Stimulated activated CD4-positive, alpha-beta T cell treated with anti-CD3 and anti-CD28 coated beads, Interleukin-1b, Interleukin-23, amount 100 ng/mL, for 1 hour (primary cell): ENCODE measurements at places on chromosomes 2 and 18.

DNA sequence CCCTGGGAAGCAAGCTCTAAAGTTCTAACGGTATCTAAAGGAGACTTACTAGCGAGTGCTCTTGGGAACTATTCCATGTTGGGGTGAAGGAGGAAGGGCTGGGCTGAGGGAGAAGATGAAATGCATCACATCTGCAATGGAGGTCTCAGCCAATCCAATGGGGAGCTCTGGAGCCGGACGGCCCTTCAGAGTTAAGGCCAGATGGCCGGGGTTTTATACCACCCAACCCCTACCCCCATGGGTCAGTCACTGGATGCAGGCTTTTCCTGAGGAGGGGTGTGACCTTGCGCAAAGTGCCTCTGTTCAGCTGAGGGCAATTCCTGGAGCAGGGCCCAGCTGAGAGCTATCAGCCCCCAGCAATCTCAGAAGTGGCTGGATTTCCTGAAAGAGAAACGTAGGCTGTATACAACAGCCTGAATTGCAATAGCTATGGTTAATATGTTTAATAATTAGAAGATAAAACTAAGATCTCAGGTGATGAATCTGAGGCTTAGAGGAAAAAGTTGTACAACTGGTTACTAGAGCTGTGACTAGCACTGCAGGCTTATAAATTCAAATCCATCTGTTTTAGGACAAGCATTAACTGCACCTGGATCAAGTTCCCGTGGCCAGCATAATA, 21.6 kb downstream of the EIPR1 start:
- no peak for DNase-seq

- no peak for DNase-seq
Observed at GRCh38 chr2:163667064-163667887, 68.5 kb downstream of the FIGN start.

DNA sequence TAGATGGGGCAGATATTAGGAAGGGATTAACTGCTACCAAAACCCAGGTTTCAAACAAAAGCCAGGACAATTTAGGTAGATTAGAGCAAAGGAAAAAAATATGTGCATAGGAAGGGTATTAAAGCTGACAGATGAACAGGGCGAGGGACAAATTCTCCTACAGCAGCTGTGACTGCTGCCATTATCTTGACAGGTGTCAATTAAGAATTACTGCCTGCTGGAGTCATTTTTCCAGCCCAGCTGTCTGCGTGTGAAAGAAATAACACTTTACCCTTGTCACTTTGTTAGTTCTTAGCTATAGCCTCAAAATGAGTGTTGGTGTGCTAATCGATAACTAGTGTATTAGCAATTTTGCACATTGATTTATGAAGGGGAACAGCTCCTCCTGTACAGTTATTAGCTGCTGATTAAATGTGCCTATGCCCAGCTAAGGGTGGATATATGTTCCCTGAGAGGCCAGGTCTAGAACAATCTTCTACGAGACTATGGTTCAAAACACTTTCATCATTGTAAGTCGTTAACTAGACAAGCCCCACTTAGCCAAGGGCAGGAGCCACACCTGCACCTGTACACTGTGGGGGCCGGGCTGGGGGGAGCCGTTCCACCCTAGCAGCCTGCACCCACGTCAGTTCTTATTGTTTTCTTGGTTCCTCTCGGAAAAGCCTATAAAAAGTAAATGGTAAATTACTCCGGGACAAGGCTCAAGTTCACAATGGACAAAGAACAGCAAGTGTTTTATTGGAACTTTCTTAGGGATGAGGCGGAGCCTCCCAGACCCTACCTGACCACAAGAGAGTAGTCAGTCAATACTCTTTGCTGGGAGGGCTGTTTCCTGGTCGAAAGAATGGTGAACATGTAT, 7.7 kb downstream of the TSHZ1 start:
- DNase-seq = no peak

GRCh38 chr18:68928762-68929675, 131.1 kb downstream of the CCDC102B start:
- DNase-seq = no peak

- DNase-seq = no peak
Observed at GRCh38 chr2:74107071-74107470, 40.6 kb downstream of the BOLA3 start.

DNA sequence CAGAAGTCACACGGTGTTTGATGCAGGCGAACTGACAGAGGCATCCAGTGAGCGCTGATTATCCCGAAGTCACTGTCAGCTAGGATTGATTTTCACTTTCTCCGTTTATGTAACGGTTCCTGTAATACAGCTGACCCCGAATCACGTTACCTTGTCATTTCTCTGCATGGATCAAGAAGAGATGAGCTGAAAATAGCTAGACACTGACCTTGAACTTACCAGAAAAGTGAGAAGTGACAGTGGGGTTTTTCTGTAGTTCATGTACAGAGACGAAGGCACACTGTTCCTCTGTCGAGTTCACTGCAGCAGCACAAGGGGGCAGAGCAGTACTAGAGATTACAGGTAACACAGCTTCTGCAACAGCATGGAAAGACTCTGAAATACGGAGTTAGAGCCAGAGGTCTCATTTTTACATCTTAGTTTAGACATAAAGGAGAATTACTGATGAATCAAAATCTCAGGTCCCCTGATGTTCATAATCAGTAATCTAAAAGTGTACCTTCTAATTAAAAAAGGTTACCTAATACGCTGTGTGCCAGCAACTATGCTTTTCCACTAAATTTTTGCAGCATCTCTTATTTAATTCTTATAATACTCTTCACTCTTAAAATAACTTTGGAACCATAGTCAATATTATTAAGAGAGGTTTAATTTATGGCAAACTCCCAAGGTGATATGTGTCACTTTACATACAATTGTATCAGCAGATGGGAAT, 33.1 kb downstream of the ARHGAP15 start:
- peak; percentile 10 for DNase-seq

GRCh38 chr2:32009516-32010256, 1.1 kb downstream of the MEMO1 start:
- no peak for DNase-seq

DNA sequence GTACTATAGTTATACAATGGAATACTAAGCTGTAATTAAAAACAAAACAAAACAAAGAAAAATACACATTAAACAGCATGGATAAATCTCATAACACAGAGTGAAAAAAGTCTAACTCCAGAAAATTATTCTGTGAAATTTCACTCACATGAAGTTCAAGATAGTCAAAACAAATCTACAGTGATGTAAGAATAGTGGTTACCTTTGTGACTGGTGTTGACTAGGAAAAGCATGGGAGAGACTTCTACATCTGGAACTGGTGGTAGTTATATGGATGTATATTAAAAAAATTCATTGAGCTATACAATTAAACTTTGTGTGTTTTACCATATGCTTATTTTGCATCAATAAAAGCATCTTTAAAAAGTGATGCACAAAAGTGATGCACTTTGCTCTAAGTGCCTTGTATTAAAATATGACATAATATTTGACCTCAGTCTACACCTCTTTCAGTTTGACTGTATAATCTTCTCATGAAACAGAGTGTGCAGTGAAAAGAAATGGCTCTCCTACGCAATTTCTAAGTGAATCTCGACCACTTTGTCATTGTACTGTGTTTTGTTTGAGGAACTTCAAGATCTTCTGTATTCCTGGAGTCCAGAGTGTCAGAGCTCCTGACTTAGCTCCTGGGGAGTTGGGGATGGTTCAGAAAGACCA, 28.0 kb downstream of the STAT4 start:
- DNase-seq = no peak

DNA sequence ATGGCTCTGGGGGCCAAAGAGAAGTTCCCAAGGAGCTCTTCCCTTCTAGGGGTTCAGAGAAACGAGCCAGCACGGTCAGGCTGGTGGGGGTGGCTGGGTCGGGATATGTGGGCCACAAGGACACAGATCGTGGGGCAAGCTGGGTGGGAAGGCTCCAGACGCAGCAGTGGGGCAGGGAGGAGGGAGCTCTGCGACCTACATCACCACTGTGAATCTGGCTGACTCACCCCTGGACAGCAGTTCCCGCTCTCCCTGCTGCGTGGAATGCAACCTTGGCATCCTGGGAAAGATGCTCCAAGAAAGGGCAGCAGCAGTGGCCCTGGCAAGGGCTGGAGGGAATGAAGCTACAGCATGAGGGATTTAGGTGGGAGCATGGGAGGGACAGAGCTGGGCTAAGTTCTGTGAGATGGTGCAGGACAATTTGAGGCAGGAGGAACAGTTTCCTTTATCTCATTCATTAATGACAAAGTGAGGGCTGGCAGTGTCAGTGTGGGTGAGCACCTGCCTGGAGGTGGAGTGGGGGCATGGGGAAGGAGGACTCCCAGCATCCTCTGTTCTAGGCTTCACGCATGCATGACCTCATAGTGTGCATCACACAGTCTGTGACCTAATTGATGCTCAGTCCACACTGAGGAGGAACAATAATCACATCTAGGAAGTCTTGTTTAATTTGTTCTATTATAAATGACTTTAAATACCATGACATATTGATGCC, 25.0 kb downstream of the CELF4 start:
- DNase-seq = no peak

DNA sequence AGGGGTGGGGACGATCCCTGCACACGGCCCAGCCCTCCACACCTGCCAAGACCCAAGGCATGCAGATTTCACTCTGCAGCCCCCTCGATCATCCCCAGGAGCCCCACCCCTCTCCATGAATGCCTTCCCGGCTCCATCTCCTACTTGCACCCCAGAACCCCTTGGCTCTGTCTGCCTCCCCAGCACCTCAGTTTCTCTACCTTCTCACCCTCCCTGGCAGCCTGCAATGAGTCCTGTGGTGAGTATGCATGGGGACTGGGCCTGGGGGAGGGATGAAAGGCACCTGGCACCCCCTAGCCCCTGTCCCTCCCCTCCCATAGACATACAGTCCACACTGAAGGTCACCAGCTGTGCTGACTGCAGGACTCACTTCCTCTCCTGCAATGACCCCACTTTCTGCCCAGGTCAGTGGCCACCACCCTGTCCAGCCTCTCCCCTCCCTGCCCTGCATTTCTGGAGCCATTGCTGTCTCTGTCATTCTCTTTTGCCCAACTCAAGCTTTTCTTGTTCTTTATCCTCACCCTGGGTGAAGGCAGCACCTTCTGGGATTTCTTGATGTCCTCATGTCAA, 1.0 kb downstream of the TEX51 start:
- no peak for DNase-seq

DNA sequence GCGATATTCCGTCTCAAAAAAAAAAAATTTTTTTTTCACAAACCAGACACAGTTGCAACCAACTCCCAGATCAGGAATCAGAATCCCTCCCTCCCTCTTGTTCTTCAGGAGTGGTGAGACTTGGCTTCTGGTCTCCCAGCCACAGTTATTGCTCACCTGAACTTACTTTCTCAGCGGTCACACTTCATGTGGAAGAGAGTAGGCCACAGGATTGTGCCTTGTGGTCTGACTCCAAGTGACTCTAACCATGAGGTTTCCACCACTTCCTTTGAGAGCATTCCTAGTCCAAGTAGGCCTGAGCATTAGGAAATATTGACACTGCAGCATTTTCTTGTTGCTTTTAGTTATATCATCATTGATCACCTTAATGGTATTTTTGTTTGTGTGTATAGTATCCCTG, 12.1 kb downstream of the FMNL2 start:
- no peak for DNase-seq

DNA sequence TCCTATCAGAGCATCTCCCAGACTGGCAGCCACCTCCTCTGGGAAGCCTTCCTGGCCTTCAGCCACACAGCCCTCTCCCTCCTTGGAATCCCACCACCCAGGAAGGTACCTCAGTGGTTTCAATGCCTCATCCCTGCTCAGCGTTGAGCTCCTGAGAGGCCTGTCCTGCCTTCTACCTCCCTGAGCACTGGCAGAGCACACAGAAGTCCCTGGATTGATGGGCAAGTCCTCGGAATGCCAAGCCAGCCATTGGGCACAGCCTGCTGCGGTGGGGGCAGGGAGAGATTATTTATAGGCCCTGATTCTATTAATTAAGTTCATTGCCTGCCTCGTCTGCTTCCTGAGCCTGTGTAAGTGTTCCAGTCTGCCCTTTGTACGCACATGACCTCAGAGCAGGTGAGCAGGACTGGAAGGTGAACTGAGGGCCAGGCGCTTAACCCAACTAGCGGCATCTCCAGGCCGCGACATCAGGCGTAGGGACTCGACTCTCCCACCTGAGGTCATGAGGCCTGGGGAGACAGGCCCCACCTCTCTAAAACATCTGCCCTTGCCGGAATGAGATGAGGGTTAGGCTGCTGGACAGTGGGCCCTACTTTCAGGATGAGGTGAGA, 63.4 kb downstream of the SMAD7 start:
- DNase-seq = no peak

DNA sequence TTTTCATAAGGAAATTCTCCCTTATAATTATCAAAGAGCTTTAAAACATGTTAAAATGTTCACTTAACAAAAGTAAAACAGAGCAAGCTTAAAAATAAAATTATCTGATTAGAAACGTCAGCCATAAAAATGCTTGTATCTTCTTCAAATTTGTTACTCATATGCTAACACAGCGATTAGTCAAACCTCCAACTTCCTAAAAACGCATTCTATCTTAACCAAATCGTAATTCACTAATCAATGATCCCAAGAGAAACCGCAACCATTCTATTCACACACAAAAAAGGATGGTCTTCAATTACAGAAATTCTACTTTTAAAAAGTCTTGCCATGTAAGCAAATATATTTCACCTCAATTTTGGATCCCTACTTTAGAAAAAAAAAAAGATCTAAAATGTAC, 1.9 kb downstream of the STK17B start:
- DNase-seq = no peak

GRCh38 chr2:196719110-196719872, 79.8 kb downstream of the CCDC150 start:
- DNase-seq = no peak

DNA sequence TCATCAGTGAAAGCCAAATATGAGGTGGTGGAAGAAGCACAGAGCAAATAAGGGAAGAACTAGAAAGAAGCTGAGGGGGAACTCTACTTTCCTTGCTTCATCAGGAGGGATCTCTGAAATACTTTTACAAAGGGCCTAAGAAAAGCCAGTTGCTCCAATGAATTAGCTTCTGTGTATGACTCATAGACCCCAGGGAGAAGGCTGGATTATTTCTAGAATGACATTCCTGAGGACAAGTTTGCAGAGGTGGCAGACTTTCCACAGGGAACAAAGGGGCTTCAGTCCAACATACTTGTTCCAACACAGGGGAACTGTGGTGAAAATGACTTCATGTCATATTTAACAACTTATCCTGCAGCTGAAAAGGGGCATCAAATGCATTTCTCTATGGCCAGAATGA, 29.0 kb downstream of the DOK1 start:
- no peak for DNase-seq

DNA sequence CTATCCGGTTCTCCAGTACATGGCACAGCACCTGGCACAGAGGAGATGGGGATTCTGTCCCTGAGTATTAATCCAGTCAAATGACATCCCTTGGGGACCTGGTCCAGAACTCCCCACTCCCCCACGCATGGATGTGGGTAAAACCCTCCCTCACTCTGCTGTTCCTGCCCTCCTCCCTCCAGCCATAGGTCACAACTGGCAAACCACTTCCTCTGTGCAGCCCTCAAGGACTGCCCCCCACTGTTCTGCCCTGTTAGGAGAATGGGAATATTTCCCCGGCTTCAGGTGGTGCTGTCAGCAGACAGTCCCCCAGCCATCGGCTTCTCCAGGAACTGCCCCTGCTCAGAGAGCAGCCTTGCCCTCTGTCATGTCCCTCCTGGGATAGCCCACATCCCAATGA, 1.5 kb upstream of the TFCP2L1 start:
- no peak for DNase-seq

GRCh38 chr2:4909346-4910009, 782.7 kb upstream of the SOX11 start:
- DNase-seq = no peak
